ENCODE measurements at places on chromosomes 16 and 17.

GRCh38 chr17:77320485-77321256 is 179.9 kb downstream of the SEC14L1 start:
- DNase-seq, result peak; percentile 32

DNA sequence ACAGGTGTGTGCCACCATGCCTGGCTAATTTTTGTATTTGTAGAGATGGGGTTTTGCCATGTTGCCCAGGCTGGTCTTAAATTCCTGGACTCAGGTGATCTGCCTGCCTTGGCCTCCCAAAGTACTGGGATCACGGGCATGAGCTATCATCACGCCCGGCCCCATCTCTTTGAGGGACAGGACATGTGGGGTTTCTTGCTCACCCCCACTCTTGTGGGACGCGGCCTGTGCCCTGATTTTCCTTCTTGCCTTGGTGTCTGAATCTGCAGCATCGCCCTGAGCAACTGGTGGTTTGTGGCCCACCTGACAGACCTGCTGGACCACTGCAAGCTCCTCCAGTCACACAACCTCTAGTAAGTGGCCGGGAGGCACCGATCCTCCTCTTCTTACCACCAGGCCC is 25.6 kb downstream of the NUP85 start:
- no peak for DNase-seq

DNA sequence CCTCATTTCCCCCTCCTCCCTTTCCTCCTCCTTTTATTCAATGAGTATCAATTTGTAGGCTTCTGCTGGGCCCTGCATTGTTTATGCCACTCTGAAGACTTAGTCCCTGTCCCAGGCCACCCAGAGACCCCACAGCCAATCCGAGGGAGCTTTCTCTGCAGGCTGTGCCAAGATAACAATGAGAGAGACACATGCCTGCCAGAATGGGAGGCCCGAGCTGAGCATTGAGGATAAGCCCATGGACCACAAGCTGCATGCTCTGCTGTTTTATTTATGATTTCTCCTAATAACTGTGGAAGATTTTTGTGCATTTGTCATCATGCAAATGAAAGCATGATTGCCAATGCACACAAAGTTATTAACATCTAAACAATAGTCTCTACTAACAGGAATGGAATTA is 3.0 kb downstream of the RCVRN start:
- no peak for DNase-seq

- DNase-seq, result no peak
Observed at GRCh38 chr17:58507123-58507634, 7.3 kb downstream of the MTMR4 start.

- DNase-seq, result no peak
Observed at GRCh38 chr17:19312406-19312805, 50.1 kb downstream of the B9D1 start.

- no peak for DNase-seq
Observed at GRCh38 chr17:11514981-11515680, 83.1 kb upstream of the DNAH9 start.

DNA sequence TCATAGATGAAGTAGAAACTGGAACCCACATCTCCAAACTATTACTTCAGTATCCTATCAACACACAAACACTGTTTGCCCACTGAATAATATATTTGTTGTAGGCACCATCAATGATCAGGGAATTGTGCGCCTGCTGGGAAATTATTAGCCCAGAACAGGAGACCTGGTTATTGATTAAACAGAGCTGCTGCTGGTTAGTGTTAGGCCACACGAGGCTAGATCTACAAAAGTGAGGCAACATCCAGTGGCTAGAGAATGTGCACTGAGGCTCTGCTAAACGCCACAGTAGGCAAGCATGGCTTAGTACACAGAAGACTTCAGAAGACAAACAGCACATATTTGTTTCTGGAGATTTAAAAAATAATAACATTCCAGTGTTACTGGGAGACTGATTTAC is 11.0 kb downstream of the ABHD15 start:
- DNase-seq, result no peak

DNA sequence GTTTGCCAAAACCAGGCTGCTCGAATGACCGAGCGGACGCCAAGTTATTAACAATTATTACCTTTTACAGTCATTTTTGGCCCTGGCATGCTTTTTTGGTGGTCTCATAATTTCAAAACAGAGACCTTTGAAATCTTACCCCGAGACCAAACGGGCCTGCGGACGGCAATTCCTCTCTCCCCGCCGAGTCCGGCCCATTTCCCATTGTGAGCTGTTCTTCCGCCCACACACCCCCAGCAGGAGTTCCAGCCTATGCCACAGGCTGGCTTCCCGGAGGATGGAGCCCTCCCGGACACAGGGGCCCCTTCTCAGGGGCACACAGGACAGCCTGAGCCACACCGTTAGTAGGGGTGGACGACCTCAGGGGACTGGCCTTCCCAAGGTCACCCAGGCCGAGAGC is 130.7 kb downstream of the C16orf95 start:
- DNase-seq, result no peak

DNA sequence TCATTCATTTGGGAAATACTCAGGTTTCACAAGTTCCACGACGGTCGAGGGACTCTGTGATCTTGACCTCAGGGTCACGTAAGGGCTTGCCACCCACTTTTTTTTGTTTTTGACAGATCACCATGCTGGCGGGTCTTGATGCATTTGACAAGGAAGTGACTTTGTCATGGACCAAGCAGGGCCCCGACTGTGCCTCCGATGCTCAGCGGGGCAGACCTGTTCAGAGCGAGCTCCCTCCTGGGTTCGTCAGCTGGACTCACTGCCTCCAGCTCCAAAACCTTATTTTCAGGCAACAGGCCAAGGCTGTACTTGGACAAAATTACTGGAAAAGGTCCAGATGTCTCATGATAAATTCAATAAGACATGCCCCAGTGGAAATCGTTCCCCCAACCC is 9.0 kb upstream of the CLEC18A start:
- no peak for DNase-seq

DNA sequence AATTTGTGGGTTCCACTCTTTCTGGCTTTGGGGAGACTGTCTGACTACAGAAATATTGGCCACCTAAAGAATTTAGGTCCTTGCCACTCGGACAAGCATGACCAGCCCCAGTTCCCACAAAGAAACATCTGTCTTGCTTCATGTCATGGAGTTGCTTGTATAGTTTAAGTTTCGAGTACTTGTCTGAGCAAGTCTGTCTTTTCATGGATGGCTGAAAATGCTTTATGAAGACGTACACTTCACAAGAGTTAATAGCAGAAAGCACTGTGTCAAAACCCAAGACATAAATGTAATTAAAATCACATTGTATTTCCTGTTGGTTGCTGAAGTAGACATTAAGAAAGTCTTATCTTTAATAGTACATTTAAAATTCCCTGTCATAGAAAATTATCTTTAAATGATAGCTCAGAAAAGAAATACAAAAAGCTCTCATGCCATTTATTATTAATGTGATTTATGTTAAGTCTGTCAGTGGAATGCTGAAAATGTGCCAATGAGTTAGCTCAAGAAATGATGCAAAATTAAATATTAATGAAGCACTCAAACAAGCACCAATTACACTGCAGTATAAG is 29.8 kb upstream of the XYLT2 start:
- no peak for DNase-seq

- no peak for DNase-seq
Observed at GRCh38 chr16:28905800-28906372, 19.2 kb downstream of the RABEP2 start.

- peak; percentile 71 for DNase-seq
Observed at GRCh38 chr17:70288540-70289290, 119.4 kb downstream of the KCNJ2 start.

GRCh38 chr16:6558126-6558525 is 774.5 kb upstream of the RBFOX1 start:
- DNase-seq, result no peak

GRCh38 chr17:6352801-6353560 is 81.9 kb downstream of the AIPL1 start:
- no peak for DNase-seq

DNA sequence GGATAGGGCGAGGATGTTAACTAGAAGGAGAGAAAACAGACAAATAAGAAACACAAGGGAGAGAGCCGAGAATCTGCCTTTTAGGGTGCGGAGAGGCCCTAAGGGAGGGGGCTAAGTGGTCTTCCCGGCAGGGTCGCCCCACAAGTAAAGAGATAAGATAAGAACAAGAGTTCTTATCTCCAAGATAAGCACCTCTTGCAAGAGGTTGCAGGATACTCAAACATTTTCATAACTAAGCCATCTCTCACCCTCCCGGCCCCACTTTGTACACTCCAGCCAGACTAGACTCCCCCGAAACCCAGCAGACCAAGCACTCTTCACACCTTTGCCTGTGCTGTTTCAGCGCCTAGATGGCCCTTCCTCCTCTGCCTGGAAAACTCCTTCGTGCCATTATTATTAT is 14.3 kb downstream of the ZNF319 start:
- DNase-seq, result no peak

GRCh38 chr17:80035937-80036714 is at the start of gene CCDC40:
Gene CCDC40 (plus strand): TSS chr17:80036642. CDS start chr17:80036663, 21 bp downstream.
- DNase-seq, result peak; percentile 45

DNA sequence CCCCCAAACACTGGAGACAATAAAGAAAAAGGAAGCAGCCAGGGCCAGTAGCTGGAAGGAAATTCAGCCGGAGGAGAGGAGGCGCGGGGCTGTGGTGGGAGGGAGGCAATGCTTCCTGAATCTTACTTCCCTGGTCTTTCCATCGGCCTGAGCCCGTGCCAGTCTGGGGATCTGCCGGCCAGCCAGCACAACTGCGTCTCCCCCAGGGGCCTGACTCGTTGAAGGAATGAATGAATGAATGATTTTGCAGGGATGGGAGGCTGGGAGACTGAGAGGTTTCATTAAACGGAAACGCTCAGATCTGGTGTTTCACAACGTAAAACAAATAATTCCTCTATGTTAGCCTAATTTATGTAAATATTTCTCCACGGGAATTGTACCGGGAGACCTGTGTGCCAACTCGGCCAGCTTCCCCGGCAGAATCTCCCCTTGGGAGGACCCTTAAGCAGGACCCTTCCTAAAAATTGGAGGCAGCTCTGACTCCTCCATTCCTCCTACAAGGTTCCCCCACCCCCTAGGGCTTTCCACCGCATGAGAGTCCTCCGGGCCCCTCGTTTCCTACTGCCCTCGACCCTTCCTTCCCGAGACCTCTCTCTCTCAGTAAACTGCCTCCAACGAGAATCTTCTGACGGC is 1.3 kb upstream of the BAIAP2 start:
- DNase-seq, result no peak

DNA sequence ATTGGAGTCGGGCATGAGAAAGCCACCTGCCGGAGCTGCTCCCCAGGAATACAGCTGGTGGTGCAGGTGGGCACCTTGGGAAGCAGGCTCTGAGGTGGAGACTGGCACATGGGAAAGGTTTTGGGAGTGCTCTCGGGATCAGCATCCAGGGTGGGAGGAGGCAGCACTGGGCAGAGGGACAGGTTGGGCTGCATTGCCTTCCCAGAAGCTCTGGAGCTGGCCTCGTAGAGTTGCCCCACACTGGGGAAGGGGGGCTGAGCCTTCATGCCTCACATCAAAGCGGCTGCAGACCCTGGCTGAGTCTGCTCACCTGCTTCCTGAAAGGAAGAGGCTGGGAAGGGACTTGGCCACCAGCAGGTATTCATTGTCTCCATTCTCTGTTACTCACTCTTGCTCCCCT is 13.5 kb upstream of the GPRC5B start:
- DNase-seq, result no peak

GRCh38 chr17:81578038-81578441 is 25.9 kb upstream of the FAAP100 start:
- DNase-seq, result no peak

- DNase-seq, result peak; percentile 87
Observed at GRCh38 chr17:59620518-59621259, 994 bp downstream of the CLTC start.

GRCh38 chr16:842711-843560 is 42.4 kb upstream of the GNG13 start:
- DNase-seq, result no peak

DNA sequence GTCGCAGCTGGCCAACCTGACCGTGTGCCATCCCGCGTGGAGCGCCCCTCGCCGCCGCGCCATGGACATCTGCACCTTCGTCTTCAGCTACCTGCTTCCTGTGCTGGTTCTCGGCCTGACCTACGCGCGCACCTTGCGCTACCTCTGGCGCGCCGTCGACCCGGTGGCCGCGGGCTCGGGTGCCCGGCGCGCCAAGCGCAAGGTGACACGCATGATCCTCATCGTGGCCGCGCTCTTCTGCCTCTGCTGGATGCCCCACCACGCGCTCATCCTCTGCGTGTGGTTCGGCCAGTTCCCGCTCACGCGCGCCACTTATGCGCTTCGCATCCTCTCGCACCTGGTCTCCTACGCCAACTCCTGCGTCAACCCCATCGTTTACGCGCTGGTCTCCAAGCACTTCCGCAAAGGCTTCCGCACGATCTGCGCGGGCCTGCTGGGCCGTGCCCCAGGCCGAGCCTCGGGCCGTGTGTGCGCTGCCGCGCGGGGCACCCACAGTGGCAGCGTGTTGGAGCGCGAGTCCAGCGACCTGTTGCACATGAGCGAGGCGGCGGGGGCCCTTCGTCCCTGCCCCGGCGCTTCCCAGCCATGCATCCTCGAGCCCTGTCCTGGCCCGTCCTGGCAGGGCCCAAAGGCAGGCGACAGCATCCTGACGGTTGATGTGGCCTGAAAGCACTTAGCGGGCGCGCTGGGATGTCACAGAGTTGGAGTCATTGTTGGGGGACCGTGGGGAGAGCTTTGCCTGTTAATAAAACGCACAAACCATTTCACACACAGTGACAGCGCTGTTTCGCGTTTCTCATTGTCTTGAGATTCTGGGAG is 2.0 kb upstream of the ZACN start:
- no peak for DNase-seq

- no peak for DNase-seq
Observed at GRCh38 chr17:48894886-48895285, 2.3 kb downstream of the ATP5MC1 start.

DNA sequence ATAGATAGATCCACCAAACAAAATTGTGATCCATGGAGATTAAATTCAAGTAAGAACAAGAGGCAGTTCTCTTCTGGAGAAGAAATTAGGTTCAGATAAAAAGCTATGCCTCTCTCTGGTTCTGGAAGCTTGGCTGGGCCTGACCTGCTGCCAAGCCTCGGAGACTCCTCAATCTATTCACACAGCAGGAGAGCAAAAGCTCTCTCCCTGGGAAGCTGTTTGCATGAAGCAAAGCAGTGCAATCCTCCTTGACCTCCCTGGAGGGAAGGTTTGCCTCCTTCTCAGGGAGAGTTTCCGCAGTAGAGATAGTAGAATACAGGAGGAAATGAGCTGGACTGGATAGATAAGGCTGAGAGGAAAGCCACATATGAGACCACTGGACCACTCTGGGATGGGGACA is 78.1 kb upstream of the GNAO1 start:
- DNase-seq, result peak; percentile 19

DNA sequence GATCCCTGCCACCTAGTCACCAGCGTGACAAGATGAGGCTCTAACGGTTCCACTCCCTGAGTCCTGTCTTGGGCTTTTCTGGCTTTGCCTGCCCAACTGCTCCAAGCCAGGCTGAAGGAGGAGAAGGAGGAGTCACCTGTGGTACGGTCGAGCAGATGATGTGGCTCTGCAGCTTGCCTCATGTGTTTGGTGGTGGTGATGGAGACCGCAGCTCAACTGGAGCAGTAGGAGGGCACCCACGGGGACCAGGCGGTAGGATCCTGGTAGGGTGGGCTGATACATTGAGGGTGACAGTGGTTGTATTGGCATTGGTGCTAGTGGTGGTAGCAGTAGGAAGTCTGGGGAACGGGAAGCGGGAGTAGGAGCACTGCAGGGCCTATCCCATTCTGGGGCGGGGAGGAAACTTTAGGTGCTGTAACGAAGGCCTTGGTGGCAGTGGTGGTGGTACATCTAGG is 202.8 kb upstream of the WSB1 start:
- no peak for DNase-seq

- DNase-seq, result no peak
Observed at GRCh38 chr16:8851761-8852403, 16.9 kb downstream of the CARHSP1 start.
